Uterus (tissue), 4 donors: ENCODE measurements at places on chromosomes 7 and 10. TPM values are rescaled to one million over a fixed set of nuclear protein-coding genes. Genes with fewer than 3 reads are reported as not detected.

Gene ANXA8L1
- 0.52 TPM for total RNA-seq

Gene MEPCE
- total RNA-seq: 21.2 TPM

GRCh38 chr7:128450409-128450808 lies 5.3 kb upstream of the HILPDA start:
- no peak overlapping the region for H3K4me3 ChIP-seq
- H3K4me1 ChIP-seq: no peaks in the 10 kb centered on the region
- no peak overlapping the region for H3K27ac ChIP-seq
- H3K36me3 ChIP-seq: no peaks in the 10 kb centered on the region
- DNase-seq: no peak
- no peaks in the 10 kb centered on the region for H3K27me3 ChIP-seq

DNA sequence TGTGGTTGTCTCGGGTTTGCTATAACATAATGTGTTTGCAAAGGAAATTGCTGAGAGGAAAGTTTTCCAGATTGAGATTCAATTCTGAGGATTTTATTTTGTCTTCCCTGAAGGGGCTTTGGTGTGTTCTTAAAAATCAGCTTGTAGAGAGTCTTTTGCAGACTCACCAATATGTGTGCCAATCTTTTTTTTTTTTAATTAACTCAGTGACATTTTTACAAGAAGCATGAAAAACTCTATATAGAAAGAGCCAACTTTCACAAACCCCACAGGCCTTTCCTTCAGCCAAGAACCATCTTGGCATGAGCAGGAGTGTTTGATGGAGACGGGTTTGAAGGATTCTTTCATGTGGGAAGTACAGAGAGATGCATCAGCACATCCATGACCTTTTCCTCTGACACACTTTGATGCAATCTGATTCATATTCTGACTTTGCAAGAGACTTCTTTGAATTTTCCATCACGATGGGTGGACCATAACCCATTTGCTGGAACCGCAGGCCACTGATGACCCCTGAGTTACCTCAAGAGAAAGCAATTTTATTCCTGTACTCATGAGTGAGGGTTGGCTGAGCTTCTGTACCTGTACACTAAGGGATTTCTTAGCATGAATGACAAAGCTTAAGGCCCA lies 892.6 kb downstream of the XPNPEP1 start:
- H3K4me3 ChIP-seq: no peak overlapping the region
- no peak for DNase-seq
- H3K27ac ChIP-seq: no peak overlapping the region

DNA sequence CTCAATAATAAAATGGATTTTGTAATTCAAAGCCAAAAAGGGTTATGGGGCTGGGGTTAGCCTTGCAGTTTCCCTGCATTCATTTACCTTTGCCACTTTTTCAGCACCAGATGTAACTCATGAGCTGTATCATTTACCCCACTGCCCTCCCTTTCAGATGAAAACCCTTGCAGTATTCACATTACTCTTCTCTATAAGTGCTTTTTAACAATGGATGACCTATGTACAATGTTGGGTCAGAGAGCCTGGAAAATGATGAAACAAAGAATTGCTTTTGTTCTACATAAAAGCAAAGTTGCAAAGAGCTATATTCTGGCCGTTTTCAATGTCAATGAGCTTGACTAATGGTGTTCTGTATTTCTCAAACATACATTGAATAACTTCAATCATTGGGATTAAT lies 189.7 kb downstream of the TMEM26 start:
- no peaks in the 10 kb centered on the region for H3K36me3 ChIP-seq
- H3K4me1 ChIP-seq: no peaks in the 10 kb centered on the region
- no peak for DNase-seq
- H3K4me3 ChIP-seq: no peak overlapping the region
- no peaks in the 10 kb centered on the region for H3K27me3 ChIP-seq

- H3K27me3 ChIP-seq: no peaks in the 10 kb centered on the region
- no peak overlapping the region for H3K4me3 ChIP-seq
- DNase-seq: no peak
- H3K27ac ChIP-seq: no peak overlapping the region
- H3K4me1 ChIP-seq: no peaks in the 10 kb centered on the region
These were observed 24.9 kb downstream of the SAMD9 start for GRCh38 chr7:93092757-93093370.
